ENCODE measurements at places on chromosomes 7 and 10.

DNA sequence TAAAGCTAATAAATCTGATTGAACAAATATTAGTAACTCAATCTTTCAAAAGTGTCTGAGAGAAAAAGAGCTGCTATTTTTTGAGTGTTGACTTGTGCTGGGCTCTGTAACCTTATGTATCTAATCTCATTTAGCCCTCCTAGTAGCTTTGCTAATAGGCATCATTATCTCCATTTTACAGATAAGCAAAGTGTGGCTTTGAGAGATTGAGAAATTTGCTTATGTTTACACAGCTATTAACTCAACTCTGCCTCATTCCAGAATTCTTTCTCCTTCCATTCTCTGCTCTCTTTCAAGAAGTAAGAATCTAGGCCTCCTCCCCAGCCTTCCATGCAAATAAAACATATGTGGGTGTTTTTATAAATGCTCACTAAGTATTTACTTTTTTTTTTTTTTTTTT is 137.8 kb downstream of the GATA3 start:
- DNase-seq = no peak

DNA sequence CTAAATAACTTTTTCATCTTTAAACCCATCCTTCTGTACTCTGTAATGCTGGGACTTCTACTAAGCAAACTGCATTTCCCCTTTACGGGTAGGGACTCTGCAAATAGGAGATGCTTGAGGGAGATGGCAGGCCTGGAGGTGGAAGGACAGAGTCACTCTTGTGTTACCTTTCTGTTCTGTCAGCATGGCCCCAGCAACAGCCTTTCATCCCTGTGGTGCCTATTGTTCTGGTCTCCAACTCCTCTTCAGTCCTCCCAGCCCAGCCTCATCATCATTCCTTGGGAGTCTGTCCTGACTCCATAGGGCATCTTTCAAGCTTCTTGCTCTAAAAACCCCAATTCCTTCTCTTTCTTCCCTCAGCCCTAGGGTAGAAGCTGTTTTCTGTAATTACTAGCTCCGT is 230.0 kb downstream of the SNX13 start:
- no peak for DNase-seq

DNA sequence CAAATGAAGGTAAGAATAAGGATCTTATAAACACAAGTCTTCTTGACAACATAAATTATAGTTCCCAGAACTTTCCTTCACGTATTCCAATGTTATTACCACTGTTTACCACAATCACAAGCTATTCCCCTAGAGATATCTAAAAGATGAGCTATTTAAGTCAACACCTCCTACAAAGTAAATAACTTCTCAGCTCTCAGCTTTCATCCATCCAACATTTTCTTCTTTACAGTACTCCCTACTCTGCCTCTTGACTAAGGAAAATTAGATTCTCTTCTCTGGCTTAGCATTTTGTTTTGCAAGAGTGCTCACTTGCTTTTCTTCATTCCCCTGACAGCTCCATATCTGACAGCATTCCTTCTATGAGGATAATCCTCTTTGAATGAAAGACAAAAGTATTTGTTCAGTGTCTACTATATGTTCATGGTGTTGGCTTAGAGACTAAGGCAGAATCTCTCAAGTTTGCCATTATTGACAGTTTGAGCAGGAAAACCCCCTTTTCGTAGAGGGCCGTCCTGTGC is 93.0 kb upstream of the IL6 start:
- no peak for DNase-seq

GRCh38 chr7:103432712-103433111 is 13.3 kb downstream of the SLC26A5 start:
- no peak for DNase-seq

- no peak for DNase-seq
Measured at GRCh38 chr7:143387156-143387975, 6.2 kb downstream of the ZYX start.

DNA sequence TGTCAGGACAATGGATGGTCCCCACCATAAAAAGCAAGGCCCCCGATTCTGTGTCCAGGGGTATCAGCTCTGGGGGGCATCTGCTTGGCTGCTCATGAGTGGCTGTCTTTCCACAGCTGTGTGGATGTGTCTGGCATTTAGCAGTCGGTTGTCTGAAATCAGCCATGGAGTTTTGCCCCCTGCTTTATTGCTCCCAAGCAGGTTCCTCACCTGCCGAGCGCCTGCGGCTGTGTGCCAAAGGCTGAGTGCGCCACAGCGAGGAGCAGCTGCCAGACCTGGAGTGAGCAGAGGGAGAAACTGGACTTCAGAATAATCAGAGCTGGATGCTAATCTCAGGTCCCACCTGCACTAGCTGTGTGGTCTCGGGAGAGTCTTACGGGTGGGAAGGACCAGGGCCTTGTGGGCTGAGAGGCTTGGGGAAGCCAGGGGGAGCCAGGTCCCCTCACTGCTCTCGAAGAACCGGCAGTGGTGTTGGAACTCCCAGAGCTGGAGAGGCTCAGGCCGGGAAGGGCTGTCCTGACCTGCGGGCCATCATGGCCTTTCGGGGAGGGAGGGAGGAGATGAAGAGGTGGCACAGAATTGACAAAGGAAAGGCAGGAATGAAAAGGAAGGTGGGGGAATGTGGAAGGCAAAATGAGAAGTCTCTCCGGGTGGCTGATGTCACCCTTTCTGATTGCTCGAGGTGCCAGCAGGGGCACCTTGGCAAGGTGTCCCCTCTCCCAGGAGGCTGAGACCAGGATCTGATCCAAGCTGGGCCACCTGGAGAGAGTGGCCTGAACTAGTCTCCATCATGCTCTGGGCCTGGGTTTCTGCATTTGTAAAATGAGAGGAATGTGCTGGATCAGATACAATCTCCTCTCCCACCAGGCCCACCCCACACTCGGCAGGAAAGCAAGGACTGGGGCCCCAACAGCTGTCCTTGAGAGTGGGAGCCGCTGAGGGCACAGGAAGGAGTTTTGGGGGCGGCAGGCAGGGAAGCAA is 30.2 kb upstream of the LEP start:
- DNase-seq = peak; percentile 34

GRCh38 chr10:118241229-118242137 is 100.6 kb downstream of the FAM204A start:
- peak; percentile 22 for DNase-seq

- DNase-seq = no peak
Measured at GRCh38 chr10:70477661-70478162, 855 bp upstream of the PALD1 start.

- no peak for DNase-seq
Measured at GRCh38 chr10:120105001-120105400, 212.5 kb downstream of the SEC23IP start.

DNA sequence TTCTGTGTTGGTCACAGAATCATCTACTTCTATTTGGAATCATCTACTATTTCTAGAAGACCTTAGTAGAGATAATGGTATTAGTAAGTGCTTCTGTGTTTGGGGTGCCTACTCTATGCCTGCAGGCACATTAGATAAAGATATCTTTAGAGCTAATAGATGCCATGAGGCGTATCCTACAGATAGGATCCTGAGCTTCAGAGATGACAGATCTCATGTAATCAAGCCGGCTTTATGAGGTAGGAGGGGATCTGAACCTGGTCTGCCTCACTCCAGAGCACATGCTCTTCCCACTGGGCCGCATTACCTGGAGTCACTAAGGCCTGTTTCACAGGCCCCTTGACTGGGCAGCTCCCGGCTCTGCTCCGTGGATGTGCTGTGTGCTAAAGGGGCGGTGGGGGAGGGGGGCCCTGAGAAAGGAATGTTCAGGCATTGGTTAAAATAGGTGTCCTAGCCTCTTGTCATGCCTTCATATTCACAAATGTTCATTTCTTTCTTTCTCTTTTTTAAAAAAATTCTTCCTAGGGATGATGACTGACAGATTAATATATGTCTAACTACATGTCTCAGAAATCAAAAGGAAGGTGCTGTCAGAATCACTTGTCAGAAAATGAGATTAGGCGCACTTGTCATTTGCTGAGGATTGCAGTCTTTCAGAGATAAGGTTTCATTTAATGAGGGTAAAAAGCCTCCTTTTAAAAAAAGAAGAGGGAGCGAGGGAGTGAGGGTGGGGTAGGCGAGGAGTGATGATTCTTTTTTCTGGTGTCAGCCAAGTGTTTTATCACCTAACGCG is 458.0 kb upstream of the GALNT17 start:
- no peak for DNase-seq

DNA sequence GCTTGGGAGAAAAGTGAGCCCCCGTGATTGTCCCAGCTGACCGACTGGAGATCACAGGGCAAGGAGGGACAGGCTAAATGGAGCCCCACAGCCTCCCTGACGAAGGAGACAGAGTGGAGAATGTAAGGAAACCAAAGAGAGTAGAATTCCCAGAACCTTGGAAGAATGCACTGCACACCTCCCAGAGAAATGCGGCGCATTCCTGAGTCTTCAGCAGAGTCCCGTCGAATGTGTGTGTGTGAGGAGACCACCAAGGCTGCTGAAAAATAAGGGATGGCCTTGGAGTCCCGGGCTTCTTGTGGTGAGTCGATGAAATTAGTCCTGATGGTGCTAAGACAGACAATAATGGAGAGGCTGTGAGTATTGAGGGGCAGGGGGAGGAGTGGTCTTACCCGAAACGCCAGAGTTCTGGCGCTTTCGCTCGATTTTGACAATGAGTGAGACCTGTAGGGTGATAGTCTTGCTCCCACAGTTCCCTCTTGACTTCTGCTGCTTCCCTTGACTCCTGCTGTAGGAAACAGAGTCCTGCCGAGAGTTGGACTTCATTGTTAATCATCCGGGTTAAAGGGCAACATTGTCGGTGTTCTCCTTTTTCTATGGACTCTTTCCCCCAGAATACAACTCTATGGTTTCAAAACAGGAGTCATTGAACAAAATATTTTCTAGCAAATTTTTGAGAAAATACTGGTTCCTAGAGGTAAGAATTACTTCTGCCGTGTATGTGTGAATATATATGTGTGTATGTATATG is 103.2 kb downstream of the CNNM2 start:
- DNase-seq = no peak

DNA sequence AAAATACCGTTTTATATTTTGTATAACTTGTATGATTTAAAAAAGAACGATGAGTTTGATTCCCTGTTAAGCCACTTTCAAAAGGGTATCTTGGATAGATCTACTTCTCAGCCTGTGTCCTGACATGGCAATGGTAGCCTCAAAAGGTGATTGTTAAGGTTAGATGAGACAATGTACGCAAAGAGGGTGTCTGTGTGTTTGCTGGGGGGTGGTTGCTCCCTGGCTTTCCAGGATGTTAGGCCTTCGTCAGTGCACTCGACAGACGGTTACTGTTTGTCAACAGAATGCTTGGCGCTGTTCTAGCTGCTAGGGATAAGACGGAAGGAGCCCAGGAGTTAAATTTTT is 90.3 kb downstream of the NEURL1 start:
- DNase-seq = no peak
